Hematopoietic multipotent progenitor cell treated with erythropoietin and hydrocortisone succinate and interleukin-3 and kit ligand, for 17 days (in vitro differentiated cells): ENCODE measurements at places on chromosomes 2 and 18.

- peak; percentile 1 for DNase-seq
Measured at GRCh38 chr2:179233626-179234430, 30.8 kb downstream of the SESTD1 start.

- no peak for DNase-seq
Measured at GRCh38 chr2:27501042-27501441, 4.4 kb downstream of the GCKR start.

DNA sequence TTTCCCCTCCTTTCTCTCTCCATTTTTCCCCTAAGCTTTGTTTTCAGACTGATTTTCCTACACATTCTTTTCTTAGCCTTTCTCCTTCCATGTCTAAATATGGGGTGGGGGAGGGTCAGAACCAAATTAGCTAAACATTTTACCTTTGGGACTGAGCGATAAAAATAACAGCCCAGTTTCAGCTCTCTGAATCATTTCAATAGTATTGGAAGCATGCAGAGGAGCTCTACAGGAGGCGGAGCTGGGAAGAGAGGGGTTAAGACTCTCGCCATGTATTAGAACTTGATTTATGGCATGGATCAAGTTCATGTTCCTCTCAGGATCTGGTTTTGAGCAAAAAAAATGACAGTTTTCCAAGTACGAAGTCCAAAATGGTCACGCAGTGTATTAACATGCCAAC, 109.1 kb downstream of the CPO start:
- DNase-seq = no peak

- no peak for DNase-seq
Measured at GRCh38 chr18:12305930-12306629, 2.0 kb upstream of the TUBB6 start.

GRCh38 chr18:2794159-2794558, 52.6 kb upstream of the EMILIN2 start:
- no peak for DNase-seq

DNA sequence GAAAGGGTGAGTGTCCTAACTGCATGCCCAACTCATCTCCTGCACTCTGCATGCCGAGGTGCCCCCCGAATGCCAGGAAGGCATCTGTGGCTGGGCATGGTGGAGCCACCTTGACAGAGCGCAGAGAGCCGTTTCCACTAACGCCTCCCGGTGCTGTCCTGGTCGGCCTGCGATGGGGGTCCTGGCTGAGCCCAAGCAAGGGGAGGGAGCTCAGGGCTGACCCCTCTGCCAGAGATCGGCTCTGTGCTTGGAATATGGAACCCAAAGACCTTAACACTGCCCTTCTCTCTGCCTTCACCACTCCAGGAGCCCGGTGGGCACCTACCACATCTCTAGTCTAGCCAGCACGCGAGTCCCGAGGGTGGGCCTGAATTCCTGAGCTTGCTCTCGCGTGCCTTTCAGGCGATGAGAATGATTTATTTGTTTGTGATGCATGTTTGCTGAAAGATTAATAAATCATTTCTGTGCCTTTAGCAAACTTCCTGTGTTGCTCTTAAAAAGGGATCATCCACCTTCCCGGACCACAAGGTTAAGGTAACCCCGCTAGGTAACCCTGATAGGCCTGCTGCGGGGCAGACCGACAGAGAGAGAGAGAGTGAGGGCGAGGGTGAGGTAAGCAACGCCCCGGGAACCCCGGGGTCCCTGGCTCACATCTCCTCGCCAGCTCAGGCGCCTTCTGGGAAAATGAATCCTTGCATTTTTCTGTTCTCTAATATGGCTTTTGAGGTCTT, 35.3 kb downstream of the PDIA6 start:
- DNase-seq = no peak

DNA sequence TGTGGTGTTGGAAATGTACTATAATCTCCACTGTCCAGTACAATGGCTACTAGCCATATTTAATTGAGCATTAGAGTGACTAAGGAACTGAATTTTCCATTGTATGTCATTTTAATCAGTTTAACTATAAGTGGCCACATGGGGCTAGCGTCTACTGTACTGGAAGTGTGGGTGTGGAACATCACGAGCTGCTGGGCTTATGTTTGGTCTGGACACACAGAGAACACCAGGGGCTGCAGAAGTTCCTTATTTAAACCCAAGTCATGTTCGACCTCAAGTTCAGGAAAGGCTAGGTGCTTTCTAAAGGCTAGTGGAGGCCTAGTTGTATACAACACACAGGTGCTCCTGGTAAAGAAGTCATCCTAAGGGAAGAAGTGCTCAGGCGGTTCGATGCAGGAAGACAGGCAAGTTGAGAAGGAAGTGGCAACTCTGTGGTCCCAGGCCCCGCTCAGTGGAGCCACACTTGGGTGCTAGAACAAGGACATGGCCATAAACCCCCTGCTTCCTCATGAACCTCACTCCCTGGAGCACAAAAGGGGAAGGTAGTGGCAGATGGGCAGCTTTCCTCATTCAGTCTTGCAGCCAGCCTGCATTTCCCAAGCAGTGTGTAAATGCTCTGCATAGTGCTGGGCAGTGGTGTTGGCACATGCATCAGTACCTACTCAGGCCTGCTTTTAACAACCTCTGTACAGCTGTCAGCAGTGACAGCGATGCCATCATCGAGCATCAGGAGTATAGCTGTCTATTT, 13.3 kb downstream of the LGALSL start:
- no peak for DNase-seq

- DNase-seq = no peak
Measured at GRCh38 chr18:22221350-22221749, 52.0 kb downstream of the GATA6 start.

DNA sequence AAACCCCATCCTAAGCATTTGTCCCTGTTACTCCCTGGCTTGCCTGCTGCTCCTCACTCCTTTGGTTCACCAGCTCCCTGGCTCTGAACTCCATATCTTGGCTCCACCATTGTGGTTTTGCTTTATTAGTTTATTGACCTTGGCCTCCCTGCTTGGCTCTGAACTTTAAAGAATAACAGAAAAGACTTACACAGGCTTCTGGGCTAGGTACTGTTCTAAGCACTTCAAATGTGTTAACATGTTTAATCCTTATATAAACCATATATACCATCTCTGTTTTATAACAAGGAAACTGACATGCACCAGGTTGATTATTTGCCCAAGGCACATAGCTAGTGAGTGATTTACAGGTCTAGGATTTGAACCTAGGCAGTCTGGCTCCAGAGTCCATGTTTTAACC, 149.7 kb upstream of the CAPN13 start:
- no peak for DNase-seq
